Mammary epithelial cell (primary cell): ENCODE measurements at places on chromosomes 5 and 9. TPM values are rescaled to one million over a fixed set of nuclear protein-coding genes. Genes with fewer than 3 reads are reported as not detected.
A peak's percentile ranks its signal among the peaks of the same experiment; 100 is the strongest.

DNA sequence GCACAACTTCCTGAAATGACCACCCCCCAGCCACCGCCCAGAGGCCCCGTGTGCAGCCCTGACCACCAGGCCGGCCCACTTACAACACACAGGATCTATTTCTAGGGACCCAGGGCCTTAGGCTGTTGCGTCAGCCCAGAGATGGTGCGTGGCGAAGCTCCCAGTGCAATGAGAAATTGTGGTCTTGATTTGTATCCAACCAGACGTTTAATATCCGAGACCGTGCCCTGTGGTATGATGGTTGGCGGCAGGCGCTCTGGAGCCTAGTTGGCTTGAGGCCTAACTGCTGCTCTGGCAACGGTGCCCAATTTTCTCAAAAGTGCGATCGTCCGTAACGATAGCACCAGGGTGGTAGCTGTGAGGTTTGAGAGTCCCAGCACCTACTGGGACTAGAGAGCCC, 32.6 kb upstream of the SLC6A19 start:
- DNase-seq: no peak

- no peak for DNase-seq
These were observed 11.9 kb upstream of the PGGT1B start for GRCh38 chr5:115274584-115274983.

DNA sequence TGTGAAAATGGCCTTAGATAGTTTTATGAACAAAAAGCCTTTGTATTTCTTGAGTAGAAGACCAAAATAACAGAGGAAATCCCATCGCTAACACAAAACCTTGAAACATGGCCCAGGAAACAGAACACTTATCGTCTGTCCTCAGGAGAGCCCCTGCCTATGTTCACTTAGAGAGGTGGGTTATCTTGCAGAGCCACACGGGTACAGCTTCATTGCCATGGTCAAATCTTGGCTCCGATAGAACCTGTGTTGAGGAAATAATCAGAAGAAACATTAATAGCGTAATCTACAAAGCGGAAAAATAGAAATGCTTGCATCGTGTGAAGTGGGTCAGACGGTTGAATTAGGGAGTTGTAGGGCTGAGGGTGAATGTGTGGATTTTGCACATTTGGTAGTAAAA, 216.1 kb downstream of the MAST4 start:
- no peak for DNase-seq

GRCh38 chr9:98249771-98250170, 5.7 kb downstream of the TBC1D2 start:
- DNase-seq: no peak

DNA sequence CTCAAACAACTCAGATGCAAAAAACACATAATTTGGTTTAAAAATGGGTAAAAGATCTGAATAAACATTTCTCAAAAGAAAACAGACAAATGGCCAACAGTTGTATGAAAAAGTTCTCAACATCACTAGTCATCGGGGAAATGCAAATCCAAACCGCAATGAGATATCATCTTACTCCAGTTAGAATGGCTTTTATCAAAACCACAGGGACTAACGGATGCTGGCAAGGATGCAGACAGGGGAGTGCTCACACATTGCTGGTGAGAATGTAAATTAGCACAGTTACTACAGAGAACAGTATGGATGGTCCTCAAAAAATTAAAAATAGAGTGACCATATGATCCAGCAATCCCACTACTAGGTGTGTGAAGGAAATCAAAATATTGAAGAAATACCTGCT, 589.1 kb upstream of the ADAMTS16 start:
- DNase-seq: no peak

- DNase-seq: peak; percentile 57
These were observed 81.0 kb upstream of the TRIO start for GRCh38 chr5:14062178-14062577.

- peak; percentile 52 for DNase-seq
These were observed 724 bp downstream of the NR2F1-AS1 start for GRCh38 chr5:93580063-93580926.

Gene CNTLN
- total RNA-seq: 3.5 TPM

GRCh38 chr9:93597871-93598646, 21.7 kb downstream of the PHF2 start:
- no peak for DNase-seq

GRCh38 chr5:159097784-159098602, 1.7 kb downstream of the EBF1 start:
- DNase-seq: no peak

Gene TSLP
- 1.0 TPM for total RNA-seq

DNA sequence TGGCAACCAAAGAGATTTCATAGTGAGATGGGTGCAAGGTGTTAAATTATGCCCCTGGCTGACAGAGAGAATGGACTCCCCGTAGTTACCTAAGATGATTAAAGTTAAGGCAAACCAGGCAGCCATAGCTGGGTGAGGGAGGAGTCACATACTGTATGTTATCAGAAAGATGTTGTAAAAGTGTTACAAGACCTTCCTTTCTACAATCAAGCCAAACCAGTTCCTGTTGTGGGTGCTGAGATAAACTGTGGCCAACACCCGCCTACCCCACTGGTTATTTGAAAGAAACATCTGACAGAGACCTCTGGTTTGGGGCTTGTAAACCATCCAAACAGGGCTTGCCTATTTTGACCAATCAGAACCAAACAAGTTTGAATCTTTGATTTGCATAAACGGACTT, 684.7 kb upstream of the NUDT12 start:
- no peak for DNase-seq
